GOT3 (cell line): ENCODE measurements at places on chromosomes 12 and 14.

DNA sequence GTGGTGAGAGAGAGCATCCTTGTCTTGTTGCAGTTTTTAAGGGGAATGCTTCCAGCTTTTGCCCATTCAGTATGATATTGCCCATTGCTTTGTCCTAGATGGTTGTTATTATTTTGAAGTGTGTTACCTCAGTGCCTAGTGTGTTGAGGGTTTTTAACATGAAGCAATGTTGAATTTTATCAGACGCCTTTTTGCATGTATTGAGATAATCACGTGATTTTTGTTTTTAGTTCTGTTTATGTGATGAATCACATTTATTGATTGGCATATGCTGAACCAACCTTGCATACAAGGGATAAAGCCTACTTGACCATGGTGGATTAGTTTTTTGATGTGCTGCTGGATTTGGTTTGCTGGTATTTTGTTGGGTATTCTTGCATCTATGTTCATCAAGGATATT is 302.3 kb upstream of the G2E3 start:
- DNase-seq, result no peak

GRCh38 chr12:95481072-95481471 is 7.1 kb downstream of the METAP2 start:
- no peak for DNase-seq

DNA sequence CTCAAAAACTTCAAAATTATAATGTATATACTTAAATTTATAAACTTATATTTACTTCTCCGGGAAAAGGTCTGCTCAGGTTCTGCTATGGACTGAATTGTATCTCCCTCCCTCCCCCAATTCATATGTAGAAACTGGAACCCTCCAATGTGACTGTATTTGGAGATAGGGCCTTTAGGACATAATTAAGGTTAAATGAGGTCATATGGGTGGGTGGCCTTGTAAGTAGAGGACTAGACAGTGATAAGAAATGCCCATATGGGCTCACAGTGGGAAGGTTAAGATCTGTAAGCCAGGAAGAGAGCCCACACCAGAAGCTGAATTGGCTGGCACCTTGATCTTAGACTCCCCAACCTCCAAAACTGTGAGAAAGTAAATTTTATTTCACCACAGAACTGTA is 84.5 kb downstream of the TAOK3 start:
- DNase-seq, result no peak

DNA sequence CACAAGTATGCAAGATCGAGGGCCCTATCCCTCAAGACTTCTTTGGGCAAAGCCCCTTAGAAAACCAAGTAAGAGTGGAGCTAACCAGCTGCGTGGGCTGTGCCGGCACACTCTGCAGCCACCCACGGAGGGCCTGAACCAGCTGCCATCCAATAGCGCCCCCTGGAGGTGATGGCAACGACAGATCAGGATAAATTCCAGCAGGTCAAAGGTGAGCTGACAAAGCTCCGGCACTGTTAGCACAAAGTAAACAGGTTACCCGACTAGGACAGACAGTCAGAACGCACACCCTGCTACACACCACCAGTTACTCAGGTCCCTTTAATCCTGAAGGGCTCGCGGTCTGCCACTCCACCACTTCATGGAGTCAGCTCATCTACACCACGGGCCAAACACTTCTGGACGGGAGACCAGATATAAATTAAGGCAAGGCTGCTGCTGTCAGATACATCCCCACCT is 4.9 kb downstream of the ZBTB39 start:
- DNase-seq, result no peak

GRCh38 chr12:122336015-122336946 is 70.0 kb upstream of the VPS33A start:
- no peak for DNase-seq

DNA sequence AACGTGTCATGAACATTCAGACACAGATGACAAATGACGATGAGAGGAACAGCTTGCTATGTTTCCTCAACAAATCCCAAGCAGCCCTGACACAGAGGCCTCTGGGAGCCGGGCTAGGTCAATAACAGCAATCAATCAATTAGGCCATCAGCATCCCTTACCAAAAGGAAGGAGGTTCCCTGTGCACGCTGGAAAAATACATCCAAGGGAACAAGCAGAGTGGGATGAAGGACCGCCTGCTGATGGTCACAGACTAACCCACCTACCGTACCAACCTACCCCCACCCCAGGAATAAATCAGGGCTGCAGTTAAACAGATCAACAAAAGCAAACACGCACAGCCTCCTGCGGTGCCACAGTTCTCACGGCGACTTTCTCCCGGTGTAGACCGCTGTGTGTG is 265.1 kb upstream of the SFSWAP start:
- DNase-seq, result no peak

- no peak for DNase-seq
These were observed 464.0 kb downstream of the RAD51B start for GRCh38 chr14:68283378-68284123.

GRCh38 chr12:63313139-63313538 is 162.1 kb upstream of the AVPR1A start:
- DNase-seq, result no peak

DNA sequence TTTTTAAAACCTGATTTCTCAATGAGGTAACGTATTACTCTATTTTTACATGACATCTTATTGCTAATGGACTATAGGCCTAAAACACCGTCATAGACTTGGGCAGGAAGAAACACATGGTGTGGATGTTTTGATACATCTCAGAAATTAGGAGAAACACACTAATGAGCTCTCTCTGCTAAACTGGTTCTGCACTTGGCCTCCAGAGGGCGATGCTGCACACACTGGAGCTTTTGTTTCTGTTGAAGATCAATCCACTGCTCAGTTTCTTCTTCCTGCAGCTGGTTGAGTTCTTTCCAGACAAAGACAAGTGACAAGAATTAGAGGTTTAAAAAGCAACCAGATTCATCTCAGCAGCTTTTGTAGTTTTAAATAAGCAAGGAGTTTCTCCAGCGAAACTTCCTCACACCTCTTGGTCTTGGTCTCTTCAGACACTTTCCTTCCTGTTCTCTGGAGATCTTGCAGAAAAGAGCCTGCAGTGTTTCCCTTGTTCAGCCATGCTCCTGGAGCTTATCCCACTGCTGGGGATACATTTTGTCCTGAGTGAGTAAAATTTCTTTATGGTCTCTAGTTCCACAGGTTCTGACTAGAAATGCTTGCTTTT is 178.5 kb upstream of the OR4E1 start:
- no peak for DNase-seq

- no peak for DNase-seq
These were observed 275.2 kb upstream of the FLRT2 start for GRCh38 chr14:85254711-85255110.

- no peak for DNase-seq
These were observed 30.6 kb upstream of the PTPRQ start for GRCh38 chr12:80413462-80413861.

DNA sequence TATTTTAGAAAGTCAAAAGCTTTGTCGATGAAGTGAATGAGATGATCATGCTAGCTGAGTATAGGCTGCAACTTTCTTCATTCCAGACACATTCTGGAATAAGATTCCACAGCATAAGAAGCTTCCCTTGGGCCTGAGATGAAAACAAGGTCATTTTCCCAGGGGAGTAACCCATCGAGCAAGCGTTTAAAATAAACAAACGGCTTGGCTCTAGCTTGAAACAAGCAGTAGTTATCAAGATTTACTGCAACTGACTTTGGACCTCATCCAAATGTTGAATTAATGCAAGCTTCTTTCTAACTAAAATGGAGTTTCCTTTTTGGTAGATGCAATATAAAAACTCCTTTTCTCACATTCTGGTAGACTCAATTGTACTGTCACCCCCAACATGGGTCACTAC is 23.0 kb downstream of the KCNJ8 start:
- DNase-seq, result no peak

DNA sequence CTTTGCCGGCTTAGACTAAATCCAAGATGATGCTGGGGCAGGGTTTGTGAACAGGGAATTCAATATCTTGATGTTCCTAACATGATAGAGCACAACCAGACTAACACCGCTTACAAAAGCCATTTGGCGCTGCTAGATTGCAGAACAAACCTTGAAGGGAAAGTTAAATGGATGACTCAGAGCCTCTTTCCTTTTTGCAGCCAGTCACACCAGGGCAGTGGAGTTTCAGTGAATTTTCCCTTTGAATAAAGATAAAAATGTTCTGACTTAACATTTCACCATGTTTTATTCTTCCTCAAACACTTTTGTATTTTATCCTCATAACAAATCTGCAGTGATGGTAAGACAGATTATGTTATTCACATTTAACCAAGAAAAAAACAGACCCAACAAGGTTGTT is 47.3 kb downstream of the PDE6H start:
- no peak for DNase-seq

DNA sequence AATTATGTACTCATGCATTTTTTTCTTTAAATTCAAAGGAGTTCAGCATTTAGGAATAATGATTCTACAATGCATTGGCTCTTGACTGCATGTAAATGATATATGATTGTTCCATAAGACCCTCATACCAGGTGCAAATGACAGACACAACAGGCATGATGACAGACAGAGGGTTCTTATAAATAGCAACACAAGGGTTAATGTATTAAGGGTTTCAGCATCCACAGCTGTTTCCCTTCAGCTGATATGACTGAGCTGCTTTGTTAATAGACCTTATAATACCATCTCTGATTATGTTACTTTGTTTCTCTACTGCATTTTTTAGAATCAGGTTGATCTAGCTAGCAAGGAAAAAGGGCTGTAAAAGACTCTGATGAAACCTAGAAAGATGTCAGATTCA is 90.8 kb upstream of the TMTC2 start:
- DNase-seq, result no peak

DNA sequence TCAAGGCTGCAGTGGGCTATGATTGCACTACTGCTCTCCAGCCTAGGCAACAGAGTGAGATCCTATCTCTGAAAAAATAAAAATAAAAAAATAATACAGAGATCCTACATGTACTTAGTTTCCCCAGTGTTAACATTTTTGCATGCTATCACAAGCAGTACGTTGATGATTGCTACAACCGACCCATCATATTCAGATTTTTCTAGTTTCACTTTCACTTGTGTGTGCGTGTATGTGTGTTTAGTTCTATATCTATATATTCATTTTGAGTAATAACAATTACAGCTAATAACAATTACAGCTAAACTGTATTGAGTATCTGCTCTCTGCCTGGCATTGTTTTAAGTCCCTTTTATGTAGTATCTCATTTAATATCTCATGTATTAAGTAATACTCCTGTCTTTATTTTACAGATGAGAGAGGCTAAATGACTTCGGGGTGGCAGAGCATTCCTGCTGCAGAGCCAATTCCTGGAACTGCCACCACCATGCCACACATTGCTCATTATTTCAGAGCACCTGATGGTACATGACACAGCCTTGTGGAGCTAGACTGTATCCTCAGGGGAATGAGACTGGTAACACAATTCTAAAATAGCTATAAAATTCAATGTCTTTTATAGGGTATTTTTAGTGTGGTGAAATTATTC is 153.1 kb downstream of the BCAT1 start:
- no peak for DNase-seq

- no peak for DNase-seq
These were observed 139.5 kb upstream of the OTX2 start for GRCh38 chr14:56949828-56950227.

DNA sequence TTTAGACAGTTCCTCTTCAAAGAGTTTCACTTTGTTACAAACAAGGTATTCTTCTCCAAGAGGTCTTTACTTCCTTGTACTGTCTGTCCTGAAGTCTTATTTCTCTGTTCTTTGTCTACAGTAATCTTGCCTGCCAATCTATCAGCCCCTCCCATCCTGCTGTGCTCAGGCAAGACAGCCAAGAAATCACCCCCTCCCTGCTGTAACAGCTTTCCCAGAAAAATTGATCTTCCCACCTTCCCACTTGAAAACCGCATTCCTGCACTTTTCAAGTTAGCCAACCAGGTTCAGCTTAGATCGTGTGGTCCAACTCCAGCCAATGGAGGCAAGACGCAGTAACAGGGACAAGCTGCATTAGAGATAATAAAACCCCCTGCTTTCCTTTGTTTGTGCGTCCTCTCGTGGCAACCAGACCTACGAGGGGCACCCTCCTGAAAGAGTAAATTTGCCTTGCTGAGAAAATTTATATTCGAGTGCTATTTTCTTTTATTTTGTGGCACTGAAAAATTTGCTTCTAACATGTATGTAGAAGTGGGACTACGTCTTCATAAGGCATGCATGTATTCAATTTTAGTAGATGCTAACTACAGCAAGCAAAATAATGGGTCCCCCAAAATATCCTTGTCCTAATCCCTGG is 46.5 kb upstream of the ESR2 start:
- DNase-seq, result no peak

DNA sequence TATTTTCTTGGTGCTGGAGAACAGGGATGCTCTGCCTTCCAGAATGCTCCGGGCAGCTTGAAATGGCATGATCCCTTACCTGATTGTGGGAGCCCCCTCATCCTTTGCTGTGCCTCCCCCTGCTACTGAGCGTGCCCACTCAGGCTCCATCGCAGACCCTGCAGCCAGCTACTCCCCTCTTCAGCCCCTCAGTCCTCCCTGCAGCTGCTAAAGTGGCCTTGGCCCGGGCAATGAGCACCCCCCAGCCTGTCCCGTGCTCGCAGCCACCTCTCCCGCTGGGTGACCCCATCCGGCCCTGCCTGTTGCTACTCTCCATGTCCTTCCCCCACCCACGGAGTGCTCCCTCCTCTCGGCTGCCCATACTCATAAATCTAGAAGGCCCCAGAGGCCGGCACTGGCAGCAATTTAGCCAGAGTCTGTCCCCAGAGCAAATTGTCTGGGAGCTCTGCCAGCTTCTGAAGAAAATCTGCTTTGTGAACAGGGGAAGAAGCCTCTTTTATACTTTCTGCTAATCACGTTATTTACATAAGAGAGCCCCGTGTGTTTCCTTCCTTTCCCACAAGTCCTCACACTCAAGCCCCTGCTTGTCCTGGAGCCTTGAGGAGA is 143.7 kb upstream of the FRMD6 start:
- no peak for DNase-seq

DNA sequence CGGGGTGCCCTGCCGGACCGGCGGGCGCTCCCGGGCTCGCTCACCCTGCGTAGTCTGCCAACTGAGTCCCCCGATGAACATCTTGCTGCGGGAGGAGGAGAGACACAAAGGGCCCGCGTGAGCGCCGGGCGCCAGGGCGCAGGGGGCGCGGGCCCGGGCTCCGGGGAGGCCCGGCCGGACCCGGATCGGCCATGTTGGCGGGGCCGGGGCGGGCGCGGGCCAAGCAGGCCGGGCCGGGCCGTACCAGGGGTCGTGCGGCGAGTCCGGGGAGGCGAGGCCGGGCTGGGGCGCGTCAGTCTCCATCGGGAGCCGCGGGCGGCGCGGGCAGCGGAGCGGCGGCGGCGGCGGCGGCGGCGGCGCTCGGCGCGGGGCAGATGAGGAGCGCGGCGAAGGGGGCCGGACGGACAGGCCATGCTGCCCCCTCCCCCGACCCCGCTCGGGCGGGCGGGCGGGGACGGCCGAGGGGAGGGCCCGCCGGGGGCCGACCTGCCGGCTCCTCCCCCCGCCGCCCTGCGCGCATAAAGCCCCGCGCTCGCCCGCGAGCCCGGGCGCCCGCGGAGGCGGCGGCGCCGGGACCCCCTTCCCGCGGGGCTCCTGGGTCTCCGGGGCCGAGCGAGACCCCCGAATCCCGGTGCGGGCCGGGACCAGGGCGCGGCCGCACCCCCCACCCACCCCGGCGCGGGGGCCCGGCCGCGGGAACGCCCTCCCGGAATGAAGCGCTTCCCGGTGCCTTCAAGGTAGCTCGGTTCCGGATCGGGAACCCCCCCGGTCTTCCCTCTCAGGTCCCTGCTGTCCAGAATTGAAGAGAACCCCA is at the start of gene MSI1:
MSI1 (minus strand) TSS at position 376 of the 814 bp plus-strand sequence; CDS start at position 303, 73 bp downstream.
- no peak for DNase-seq
